ENCODE measurements at places on chromosomes 3 and 15.

DNA sequence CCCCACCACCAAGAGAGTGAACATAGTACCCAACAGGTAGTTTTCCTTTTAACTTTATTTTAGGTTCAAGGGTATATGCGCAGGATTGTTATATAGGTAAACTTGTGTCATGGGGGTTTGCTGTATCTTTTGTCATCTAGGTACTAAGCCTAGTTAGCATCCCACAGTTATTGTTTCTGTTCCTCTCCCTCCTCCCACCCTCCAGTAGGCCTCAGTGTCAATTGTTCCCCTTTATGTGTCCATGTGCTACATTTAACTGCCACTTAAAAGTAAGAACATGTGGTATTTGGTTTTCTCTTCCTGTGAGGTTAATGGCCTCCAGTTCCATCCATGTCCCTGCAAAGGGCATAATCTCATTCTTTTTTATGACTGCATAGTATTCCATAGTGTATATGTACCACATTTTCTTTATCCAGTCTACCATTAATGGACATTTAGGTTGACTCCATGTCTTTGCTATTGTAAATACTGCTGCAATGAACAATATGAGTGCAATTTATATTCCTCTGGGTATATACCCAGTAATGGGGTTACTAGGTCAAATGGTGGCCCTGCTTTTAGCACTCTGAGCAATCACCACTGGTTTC, 66.2 kb downstream of the ST3GAL6 start:
- DNase-seq, result no peak

DNA sequence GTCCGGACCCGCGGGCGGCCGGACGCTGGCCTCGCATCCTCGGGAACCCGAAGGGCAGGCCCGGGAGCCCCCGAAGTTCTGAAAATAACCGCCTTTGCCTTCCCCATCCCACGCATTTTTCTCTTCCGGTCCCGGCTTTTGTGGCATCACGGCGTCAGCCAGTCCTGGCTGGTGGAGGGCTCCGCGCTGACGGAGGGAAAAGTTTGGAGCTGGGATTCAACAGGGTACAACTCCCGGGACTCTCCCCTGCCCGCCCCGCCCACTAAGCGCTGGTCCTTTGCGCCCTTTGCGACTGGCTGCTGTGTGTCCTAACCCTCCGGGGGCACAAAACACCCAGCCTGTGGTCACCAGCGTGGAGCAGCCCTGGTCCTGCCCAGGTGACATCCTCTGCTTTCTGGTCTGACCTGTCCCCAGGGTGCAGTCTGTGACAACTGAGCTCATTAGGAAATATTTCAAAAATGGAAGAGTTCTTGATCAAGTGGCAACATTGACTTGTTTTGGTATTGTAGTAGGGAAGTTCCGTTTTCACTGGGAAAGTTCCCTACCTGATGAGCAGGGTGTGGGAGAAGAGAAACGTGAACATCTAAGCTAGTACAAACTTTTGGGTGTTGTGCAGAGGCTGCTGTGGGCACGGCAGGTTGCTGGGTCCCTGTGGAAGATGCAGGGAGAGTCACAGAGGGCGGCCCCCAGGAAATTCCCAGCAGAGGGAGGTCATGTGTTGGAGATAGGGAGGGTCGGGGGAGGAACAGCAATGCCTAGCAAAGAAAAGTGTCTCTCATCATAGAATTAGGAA, 775 bp downstream of the ARNT2 start:
- no peak for DNase-seq

DNA sequence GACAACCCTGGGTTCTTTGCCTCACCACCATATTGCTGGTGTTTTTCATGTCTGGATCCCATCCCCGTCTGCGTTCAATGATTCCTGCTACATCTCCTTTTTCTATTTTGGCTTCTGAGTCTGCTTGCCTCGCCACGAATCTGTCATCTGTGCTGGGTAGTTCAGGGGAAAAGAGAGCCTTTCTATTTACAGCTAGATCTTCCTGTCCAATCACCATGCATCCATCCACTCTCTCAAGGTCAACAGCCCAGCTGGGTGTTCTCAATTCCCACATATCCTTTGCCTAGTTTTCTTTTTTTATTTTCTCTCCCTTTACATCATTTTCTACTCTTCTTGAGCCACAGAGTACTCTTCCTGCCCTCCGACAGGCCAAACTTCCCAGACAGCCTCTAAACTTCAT, 104.8 kb upstream of the RAD18 start:
- no peak for DNase-seq

DNA sequence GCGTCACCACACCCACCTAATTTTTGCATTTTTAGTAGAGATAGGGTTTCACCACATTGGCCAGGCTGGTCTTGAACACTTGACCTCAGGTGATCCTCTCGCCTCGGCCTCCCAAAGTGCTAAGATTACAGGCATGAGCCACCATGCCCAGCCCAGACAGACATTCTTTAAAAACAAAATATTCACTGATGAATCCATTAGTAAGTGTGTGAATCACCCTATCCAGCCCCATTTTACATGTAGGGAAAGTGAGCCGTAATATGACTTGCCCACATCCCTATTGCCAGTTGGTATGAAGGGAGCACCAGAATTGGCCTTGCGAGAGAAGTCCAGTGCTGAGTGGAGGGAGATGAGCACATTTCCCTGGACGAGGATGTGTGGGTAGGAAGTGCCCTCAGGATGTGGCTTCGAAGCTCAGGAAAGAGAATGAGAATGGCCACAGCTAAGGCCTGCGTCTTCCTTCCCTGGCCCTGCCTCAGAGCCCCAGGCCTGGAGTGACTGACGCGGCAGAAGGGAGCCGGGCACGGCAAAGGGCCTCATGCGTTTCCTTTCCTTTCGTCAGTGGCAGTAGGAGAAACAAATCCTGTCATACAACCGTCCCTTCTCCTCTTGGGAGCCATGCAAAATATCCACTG, 28.3 kb upstream of the ETV5 start:
- DNase-seq, result no peak

DNA sequence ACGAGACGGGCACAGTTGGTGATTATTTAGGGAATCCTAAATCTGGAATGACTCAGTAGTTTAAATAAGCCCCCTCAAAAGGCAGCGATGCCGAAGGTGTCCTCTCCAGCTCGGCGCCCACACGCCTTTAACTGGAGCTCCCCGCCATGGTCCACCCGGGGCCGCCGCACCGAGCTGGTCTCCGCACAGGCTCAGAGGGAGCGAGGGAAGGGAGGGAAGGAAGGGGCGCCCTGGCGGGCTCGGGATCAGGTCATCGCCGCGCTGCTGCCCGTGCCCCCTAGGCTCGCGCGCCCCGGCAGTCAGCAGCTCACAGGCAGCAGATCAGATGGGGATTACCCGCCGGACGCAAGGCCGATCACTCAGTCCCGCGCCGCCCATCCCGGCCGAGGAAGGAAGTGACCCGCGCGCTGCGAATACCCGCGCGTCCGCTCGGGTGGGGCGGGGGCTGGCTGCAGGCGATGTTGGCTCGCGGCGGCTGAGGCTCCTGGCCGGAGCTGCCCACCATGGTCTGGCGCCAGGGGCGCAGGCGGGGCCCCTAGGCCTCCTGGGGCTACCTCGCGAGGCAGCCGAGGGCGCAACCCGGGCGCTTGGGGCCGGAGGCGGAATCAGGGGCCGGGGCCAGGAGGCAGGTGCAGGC, 318.0 kb downstream of the FGF12 start:
- DNase-seq, result no peak

DNA sequence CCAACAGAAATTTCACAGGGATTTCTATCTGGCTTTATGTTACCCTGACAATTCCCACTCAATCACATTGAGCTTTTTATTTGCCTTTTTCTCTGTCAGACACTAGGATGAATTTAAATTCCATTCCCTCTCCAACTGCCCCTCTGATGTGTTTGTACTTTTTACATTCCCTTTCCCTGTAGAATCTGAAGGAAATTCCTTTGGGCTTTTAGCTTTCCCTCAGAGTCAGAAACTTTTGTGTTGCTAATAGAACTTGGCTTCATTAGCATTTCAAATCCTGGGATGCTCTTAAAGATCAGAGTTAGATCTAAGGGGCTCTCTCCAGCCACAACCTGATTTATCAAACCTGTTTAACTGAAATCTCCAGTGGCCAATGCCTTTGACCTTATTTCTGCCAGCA, 7.9 kb upstream of the RARB start:
- DNase-seq, result no peak

GRCh38 chr3:152961323-152961722, 126.4 kb downstream of the P2RY1 start:
- DNase-seq, result no peak

DNA sequence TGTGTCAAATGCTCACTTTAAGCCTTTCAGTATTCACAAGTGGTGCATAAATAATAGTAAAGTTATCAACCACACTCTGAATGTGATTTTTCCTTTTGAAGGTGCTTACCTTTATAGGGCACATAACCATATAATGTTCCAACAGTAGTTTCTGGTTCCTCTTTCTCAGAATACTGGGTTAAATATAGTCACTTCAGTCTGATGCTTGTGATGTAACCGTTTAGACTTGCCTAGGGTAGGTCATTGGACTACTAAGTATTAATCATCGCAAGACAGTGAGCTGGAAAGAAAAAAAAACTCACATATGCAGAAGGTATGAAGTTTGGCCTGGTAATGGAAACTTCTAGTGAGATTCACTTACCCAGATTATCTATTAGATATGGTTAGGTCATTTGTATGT, 1.9 kb downstream of the KBTBD8 start:
- no peak for DNase-seq

- no peak for DNase-seq
Measured at GRCh38 chr15:39512643-39513042, 68.2 kb upstream of the THBS1 start.

- no peak for DNase-seq
Measured at GRCh38 chr15:91853948-91854638, 585 bp downstream of the SLCO3A1 start.

DNA sequence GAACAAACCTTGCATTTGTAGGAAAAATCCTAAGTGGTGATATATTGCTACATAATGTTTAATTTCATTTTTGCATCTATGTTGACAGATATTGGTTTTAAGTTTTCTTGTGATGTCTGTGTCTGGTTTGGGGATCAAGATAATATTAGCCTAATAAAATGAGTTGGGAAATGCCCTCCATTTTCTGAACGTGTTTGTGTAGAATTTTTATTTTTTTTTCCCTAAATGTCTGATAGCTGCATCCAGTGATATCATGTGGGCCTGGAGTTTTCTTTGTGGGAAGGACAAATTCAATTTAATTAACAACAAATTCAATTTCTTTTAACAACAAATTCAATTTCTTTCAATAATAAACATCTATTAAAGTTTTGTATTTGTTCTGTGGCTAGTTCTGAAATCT, 35.1 kb downstream of the NEDD4 start:
- no peak for DNase-seq

DNA sequence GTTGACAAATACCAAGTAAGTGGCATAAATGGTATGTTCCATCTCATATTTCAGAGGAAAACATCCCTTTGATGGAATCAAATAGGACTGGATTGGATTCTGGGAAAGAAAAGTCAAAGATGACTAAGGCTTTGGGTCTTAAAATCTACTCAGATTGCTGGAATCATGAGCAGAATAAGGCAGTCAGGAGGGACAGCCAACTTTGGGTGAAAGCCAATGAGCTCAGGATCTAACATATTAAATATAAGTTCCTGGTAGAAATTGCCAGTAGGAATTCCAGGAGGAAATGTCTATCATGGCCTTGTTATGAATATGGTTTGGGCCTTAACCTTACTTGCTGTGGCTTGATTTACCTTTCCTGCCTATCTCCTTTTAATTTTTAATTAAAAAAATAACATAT, 55.3 kb downstream of the ISL2 start:
- DNase-seq, result no peak

- DNase-seq, result no peak
Measured at GRCh38 chr3:27485866-27486265, 1.7 kb upstream of the SLC4A7 start.

GRCh38 chr3:50241713-50242380, 5.8 kb downstream of the GNAI2 start:
- DNase-seq, result no peak

DNA sequence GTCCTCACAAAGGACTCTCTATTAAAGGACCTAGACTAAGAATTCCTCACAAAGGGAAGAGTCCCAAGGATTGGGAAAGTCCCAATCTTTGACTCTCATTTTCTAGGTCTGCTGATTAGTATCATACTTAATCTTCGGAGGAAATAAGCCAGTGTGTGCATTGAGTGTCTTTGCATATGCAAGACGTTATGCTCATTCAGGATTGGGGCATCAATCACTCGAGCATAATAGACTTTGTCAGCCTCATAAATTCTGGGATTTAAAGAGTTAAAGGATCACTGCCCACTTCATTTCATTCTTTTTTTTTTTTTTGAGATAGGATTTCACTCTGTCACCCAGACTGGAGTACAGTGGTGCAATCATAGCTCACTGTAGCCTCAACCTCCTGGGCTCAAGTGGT, 154.3 kb downstream of the RBPMS2 start:
- no peak for DNase-seq

DNA sequence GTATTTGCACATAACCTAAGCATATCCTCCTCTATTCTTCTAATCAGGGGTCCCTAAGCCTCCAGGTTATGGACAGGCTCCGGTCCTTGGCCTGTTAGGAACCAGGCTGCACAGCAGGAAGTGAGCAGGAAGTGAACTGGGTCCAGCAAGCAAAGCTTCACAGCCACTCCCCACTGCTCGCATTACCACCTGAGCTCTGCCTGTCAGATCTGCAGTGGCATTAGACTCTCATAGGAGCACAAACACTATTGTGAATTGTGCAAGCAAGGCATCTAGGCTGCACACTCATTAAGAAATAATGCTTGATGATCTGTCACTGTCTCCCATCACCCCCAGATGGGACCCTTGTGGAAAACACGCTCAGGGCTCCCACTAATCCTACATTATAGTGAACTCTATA, 9.8 kb downstream of the MSL2 start:
- no peak for DNase-seq

GRCh38 chr3:83224101-83224868, 1462.8 kb upstream of the GBE1 start:
- DNase-seq, result no peak

- no peak for DNase-seq
Measured at GRCh38 chr15:61527836-61528580, 298.9 kb upstream of the RORA start.

DNA sequence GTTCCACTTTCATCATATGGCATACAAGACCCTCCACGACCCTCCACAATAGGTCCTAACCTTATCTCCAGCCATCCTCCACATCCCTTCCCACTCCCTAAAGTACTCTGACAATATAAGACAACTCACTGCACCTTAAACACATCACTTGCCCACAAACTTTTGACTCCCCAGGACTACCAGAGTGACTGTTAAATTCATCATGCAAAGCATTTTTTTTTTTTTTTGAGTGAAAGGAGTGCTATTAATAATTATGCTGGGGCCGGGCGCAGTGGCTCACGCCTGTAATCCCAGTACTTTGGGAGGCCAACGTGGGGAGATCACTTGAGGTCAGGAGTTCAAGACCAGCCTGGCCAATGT, 55.8 kb downstream of the OSBPL10 start:
- no peak for DNase-seq

- no peak for DNase-seq
Measured at GRCh38 chr15:96252148-96252547, 78.4 kb upstream of the NR2F2 start.

- DNase-seq, result no peak
Measured at GRCh38 chr15:68489421-68489820, 57.5 kb upstream of the ITGA11 start.

DNA sequence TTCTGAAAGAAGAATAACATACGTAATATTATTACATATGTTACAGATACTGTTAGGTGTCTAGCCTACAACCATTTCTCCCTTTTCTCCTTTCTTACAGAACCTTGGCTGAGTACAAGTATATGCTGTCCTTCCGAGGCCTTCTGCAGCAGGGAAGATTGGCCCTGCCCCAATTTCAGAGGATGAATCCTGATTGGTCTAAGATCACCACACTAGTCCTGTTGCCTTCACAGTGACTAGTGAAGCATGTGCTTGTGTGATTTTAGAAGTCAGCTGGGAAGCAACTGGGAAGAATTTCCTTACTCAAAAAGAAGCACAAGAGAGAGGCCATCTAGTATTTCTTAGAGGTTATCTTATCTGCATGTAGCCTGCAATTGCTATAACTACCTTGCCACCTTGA, 30.6 kb upstream of the MECOM start:
- DNase-seq, result no peak
